ENCODE measurements at places on chromosomes 3 and 15. TPM values are rescaled to one million over a fixed set of nuclear protein-coding genes. Genes with fewer than 3 reads are reported as not detected.

- DNase-seq, result no peak
Measured at GRCh38 chr15:59674361-59674877, 14.7 kb downstream of the BNIP2 start.

Gene PCCB
- total RNA-seq, result 83.4 TPM

Gene ERICH6
- total RNA-seq, result not detected

Gene TMEM43
- total RNA-seq, result 22.0 TPM

Gene MYEF2
- total RNA-seq, result 140 TPM
